Immature natural killer cell (primary cell): ENCODE measurements at places on chromosomes 3 and 15. TPM values are rescaled to one million over a fixed set of nuclear protein-coding genes. Genes with fewer than 3 reads are reported as not detected.

Gene MME
- polyA plus RNA-seq = not detected

Gene OR5K2
- polyA plus RNA-seq = not detected

Gene GOLGA6C
- not detected for polyA plus RNA-seq

Gene NANOGP8
- polyA plus RNA-seq = not detected

Gene SAMMSON
- polyA plus RNA-seq = not detected

Gene HDGFL3
- polyA plus RNA-seq = 10.6 TPM

Gene PEX5L
- not detected for polyA plus RNA-seq

Gene HIGD2B
- polyA plus RNA-seq = not detected

Gene ICE2
- polyA plus RNA-seq = 26.5 TPM

Gene ARPIN
- polyA plus RNA-seq = 0.23 TPM

Gene TMEM266
- polyA plus RNA-seq = not detected

Gene PLXNA1
- polyA plus RNA-seq = 0.05 TPM

Gene CYB561D2
- 158 TPM for polyA plus RNA-seq

- DNase-seq = no peak
Observed at GRCh38 chr3:153688301-153689120, 432.7 kb upstream of the ARHGEF26 start.

DNA sequence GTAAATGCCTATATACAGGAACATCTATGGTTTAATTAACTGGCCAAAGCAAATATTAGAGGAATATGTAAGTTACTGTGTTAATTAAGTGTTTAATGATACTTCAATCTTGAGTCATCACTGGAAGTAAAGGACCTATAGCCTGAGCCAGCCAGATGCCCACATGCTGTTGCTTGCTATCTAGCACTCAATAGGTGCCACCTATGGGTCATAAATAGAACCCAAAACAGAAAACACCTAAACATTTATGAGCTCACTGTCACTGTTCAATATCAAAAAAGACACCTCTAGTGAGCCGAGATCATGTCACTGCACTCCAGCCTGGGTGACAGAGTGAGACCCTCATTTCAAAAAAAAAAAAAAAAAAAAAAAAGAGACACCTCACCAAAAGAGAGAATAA, 48.4 kb upstream of the IP6K2 start:
- DNase-seq = no peak

DNA sequence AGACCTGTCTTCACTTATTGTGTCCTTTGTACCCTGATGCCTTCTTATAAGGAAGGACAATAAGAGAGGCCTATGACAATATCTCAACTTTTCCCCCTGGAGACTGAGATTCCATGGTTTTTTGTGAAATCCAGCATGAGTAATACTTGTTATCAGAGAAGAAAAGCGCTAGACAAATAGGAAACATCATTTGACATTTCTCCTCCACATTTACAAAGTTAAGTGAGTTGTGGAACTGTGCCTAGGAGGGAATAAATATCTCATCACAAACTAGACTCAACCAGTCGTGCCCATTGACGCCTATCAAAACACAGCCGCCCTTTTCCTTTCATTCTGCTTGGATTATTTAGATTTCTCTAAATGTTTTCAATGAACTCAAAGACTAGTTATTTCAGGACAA, 253.1 kb downstream of the MECOM start:
- DNase-seq = no peak

- no peak for DNase-seq
Observed at GRCh38 chr15:38886315-38887163, 321.9 kb upstream of the RASGRP1 start.

GRCh38 chr3:17571686-17572085, 170.7 kb downstream of the TBC1D5 start:
- DNase-seq = no peak

DNA sequence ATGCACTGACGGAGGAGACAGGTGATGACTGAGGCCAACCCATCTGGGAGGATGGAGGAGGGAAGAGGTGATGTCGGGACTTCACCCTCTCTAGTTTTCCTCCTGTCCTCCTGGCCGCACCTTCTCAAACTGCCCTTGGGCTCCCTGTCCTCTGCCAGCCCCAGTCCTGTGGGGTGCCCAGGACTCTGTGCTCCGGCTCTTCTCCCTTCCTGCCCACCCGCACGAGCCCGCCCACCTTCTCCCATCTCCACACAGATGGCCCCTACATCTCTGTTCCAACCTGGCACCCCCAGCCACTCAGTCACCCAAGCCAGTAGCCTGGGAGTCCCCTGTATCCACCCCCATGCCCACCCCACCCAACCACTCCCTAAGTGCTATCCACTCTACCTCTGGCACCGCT, 206.7 kb upstream of the LINGO1 start:
- DNase-seq = no peak

GRCh38 chr15:35979608-35980007, 433.6 kb upstream of the DPH6 start:
- DNase-seq = no peak

DNA sequence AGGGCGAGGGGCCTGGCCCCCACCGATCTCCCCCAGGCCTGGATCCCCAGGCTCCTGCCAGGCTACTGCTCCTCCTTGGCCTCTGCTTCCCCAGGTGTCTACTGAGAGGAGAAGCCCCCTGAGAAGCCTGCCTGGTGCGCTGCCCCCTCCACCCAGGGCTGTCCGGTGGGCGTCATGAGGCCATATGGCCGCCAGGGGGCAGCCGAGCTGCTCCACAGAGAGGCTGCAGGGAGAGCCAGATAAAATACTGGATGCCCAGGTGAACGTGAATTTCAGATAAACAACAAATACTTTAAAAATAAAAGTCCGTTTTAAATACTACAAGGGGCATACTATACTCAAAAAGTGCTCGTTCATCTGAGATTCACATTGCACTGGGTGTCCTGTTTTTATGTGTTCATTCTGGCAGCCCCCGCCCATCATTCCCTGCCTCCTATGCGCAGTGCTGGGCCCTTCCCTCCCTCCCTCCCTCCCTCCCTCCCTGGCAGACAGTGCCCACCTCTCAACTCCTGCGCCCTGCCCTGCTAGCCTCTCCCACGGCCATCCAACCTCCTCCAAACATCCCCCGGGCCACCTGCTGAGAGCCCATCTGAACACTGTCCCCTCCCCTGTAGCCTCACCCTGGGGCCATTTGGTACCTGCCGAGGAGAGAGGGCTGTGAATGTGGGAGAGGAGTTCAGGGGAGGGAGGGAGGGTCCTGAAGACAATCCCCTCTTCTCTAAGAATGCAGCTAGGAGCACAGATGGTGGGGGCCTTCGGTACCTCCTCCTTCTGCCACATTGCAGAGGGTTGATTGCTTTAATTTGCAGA, 29.6 kb downstream of the PSTPIP1 start:
- DNase-seq = peak; percentile 70

GRCh38 chr3:50666837-50667236, 7.9 kb upstream of the DOCK3 start:
- no peak for DNase-seq

- peak; percentile 76 for DNase-seq
Observed at GRCh38 chr3:113531826-113532697, at the start of gene SIDT1. TSS of gene SIDT1 (plus strand) at chr3:113532555. CDS start at chr3:113533022, 467 bp downstream.

DNA sequence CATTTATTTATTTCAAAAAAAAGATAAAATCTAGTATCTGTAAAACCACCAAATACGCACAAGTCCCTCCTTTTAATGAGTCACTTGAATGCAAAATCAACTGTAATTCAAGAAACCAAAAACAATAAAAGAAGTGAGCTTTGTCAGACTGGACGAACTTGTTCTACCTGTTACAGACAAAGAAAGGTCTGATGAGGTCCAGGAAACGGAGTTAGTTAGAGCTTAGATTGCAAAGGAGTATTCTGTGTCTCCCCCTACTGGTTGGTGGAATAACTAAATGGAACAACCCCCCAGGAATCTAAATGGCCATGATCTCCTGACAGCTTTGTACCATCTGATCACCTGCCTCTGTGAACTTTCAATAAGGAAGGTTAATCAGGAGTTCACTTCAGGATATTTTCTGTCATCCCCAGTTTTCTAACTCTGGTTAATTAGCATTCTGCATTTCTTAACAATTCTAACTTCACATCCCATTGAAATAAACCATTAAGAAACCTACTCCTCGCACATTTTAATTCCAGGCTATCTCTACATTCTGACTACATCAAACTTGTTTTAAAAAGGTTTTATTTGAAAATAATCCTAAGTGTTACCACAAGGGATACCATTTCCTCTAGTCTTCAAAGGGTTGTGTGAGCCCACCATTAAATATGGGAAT, 333.0 kb upstream of the SATB1 start:
- peak; percentile 78 for DNase-seq

- no peak for DNase-seq
Observed at GRCh38 chr3:122021811-122022401, at the start of gene ILDR1. TSS of gene ILDR1 (minus strand) at chr3:122022247. CDS start at chr3:122022077, 170 bp downstream.

- DNase-seq = no peak
Observed at GRCh38 chr15:69637818-69638217, 185.2 kb downstream of the RPLP1 start.

GRCh38 chr3:126216416-126216815, 36.0 kb upstream of the ALDH1L1 start:
- DNase-seq = no peak

- no peak for DNase-seq
Observed at GRCh38 chr3:140585828-140586227, 92.0 kb upstream of the TRIM42 start.

GRCh38 chr3:169581633-169582032, 81.9 kb downstream of the MECOM start:
- DNase-seq = no peak

- no peak for DNase-seq
Observed at GRCh38 chr3:188937389-188937788, 234.4 kb upstream of the TPRG1 start.

GRCh38 chr15:77599899-77600298, 32.8 kb downstream of the LINGO1 start:
- no peak for DNase-seq

DNA sequence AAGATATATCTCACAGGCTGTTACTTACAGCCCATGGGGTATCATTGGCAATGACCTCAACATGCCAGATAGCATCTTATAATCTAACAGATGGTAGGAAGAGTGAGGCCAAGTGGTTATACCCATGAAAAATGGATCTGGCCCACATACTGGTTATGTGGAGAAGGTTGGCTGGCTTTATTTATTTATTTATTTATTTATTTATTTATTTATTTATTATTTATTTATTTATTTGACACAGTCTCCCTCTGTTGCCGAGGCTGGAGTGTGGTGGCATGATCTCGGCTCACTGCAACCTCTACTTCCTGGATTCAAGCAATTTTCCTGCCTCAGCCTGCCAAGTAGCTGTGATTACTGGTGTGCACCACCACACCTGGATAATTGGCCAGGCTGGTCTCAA, 11.6 kb downstream of the FBXO40 start:
- DNase-seq = no peak

GRCh38 chr15:100147828-100148227, 193.9 kb downstream of the ADAMTS17 start:
- DNase-seq = no peak
